GF-D8 (cell line): ENCODE measurements at places on chromosomes 13 and 19.

- DNase-seq = no peak
Observed at GRCh38 chr19:30362156-30362754, 9.9 kb upstream of the ZNF536 start.

- no peak for DNase-seq
Observed at GRCh38 chr19:29001141-29001581, 211.8 kb downstream of the UQCRFS1 start.

GRCh38 chr19:10699650-10700335 is 1.4 kb upstream of the QTRT1 start:
- DNase-seq = peak; percentile 32

GRCh38 chr19:12838182-12838885 is at the start of gene MAST1:
TSS of gene MAST1 (plus strand) at chr19:12838515. CDS start at chr19:12838573, 58 bp downstream.
- no peak for DNase-seq

GRCh38 chr13:112859817-112860190 is 109.2 kb upstream of the MCF2L start:
- peak; percentile 69 for DNase-seq

- no peak for DNase-seq
Observed at GRCh38 chr13:113129921-113130750, 7.5 kb downstream of the F10 start.

- no peak for DNase-seq
Observed at GRCh38 chr13:91331047-91331915, 16.2 kb upstream of the MIR17HG start.

- no peak for DNase-seq
Observed at GRCh38 chr13:58302349-58302748, 670.8 kb downstream of the PCDH17 start.
